ENCODE measurements at places on chromosomes 2 and 18.
A peak's percentile ranks its signal among the peaks of the same experiment; 100 is the strongest.

DNA sequence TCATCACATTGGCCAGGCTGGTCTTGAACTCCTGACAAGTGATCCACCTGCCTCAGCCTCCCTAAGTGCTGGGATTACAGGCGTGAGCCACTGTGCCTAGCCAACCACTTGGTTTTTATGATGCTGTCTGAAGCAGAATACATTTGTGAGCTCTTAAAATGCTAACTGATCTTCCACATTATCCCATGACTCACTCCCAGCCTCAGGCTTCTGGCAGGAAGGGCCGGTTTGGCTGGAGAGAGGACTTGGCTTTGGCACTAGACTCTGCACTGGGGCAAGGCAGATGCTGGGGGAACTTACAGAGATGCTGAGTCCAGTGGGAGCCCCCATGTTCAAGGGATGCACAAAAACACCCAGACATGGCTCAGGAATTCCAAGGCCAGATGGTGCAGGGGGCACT, 40.5 kb upstream of the SH3BP4 start:
- no peak for DNase-seq

DNA sequence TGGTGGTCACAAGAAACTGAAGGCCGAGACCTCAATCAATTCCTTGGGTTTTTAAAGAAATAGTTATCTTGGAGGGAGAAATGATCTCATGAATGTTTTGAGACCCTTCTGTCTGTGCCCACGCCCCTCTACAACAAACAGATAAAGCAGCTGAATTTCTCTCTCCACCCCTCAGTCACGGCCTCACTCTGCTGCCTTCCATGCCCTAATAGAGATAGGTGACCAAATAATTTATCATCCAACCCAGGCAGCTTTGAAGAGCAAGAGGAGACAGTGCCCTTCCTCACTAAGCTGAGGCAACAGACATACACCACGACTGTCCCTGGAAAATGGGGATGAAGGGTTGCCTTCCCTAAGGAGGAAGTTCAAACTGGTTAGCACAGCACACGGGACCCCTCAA, 71.2 kb downstream of the LBH start:
- DNase-seq: no peak

- DNase-seq: no peak
These were observed 19.4 kb downstream of the KCNIP3 start for GRCh38 chr2:95316466-95317122.

DNA sequence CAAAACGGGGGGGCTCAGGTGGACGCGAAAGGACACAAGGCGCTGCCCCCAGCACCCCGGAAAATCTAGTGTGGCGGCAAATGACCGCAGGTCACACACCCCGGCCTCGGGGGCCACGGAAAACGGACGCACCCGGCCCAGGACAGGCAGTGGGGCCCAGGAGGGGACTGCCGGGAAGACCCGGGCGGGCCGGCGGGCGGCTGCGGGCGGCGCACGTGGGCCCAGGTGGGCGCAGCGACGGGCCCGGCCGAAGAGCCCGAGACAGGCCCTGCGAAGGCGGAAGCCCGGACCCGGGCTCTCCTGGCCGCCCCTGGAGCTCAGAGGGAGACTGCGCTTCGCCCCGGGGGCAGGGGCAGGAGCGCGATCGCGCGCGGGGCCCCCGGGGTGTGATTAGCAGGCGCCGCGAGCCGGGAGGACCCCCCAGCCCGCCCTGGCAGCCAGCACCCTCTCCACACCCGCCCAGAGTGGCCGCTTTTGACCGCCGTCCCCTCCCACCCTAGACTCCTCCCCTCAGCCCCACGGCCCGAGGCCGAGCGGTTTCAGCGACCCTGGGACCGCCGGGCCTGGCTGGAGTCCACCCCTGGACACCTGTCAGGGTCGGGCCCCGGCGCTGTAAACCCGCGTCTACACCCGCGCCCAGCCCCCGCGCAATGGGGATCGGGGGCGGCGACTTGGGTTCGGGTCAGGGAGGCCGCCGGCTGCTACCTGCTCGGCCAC, 773 bp downstream of the MBP start:
- no peak for DNase-seq

GRCh38 chr2:15561574-15562344, 625 bp upstream of the NBAS start:
- DNase-seq: no peak

- peak; percentile 33 for DNase-seq
These were observed 27.5 kb upstream of the FAM237A start for GRCh38 chr2:206614811-206615210.

DNA sequence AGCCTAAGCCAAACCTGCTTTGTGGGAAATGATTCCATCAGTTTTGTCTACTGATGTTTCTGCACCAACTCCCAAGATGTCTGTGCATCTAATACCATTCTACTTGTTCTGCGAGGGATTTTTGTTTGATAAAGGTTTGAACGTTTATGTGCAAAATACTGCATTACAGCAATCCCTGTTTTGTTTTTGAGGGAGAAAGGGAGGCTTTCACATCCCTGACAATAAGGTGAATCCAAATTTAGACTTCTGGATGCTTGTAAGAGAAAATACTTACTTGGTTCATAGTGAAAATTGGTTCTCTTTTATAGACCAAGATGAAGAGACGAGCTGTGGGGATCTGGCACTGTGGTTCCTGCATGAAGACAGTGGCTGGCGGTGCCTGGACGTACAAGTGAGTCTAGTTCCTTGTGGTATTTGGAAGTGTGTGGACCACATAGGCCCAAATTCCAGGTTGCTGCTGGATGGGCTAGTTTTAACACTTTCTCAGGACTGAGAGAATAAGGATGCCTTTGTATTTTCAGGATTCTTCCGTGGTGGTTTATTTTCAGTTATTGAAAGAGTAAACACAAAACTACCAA, 1.1 kb downstream of the RPL37A start:
- DNase-seq: no peak

- DNase-seq: peak; percentile 21
These were observed 230.7 kb downstream of the ZNF516 start for GRCh38 chr18:76264198-76264875.

DNA sequence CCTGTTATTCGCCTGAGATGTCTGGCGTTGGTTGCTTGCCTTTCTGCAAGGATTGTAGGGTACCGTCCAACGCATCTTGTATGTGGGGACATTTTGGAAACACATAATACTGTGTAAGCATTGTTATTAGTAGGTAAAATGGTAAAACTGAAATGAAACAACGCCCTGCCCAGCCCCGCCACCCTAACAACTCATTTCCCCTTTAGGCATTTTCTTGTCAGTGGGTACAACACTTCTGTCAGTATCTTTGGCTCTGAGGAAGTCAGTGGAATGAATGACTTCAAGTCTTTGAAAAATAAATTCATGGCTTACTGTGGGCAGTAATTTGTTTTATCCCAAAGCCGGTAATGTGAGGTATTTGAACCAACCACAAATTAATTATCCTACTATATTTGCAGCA, 86.0 kb downstream of the FMNL2 start:
- no peak for DNase-seq

DNA sequence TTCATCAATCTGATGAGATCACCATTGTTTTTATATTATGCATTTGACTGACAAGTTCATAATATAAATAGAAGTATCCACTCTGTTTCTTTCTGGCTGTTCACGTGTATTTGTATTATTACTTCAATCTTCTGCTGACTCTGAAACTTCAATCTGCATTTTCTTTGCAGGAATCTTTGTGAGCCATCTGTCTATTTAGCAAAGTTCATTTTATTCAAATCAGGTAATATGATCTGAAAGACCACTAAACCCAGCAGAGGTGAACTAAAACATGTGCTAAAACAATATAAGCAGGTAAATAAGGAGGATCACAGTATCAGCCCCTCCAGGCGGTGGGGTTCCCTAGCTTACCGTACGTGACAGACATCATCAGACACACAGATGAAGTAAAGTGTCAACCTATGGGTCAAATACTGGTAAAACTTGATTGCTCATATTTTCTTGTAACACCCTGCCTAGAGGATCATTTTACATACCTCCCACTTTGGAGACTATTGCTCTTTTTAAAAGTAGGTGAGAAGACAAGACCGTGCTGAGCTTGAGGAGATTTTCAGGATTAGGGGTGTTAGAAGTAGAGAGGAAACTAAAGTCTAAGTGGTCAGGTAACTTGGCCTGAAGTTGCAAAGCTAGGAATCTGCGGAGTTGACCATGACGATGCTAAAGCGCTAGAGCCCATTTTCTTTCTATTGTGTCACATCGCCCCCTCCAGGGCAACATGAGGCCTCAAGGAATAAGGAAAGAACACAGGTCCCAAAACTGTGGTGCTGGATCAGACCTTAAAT, 9.0 kb downstream of the DTNB start:
- DNase-seq: no peak

DNA sequence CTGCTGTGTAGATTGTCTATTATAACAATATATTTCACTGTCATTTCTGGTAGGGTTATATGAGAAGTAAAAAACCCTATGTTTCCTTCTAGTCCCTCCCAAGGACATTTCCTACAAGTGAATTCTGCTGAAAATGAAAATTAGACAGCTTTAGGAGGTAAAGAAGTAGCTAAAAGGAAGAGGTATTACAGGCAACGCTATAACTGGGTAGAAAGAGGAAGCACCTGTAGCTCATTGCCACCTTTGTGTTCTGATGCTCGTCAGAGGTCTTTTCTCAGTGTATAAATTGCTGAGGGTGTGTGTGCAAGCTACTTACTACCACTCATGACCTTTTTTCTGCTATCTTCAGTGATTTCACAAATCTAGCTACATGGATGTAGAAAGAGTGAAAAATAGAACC, 1.4 kb downstream of the DNAJC10 start:
- no peak for DNase-seq

- no peak for DNase-seq
These were observed 199.4 kb downstream of the LRRTM1 start for GRCh38 chr2:80105015-80105640.

GRCh38 chr18:58438958-58439300, 190.0 kb downstream of the ALPK2 start:
- no peak for DNase-seq

DNA sequence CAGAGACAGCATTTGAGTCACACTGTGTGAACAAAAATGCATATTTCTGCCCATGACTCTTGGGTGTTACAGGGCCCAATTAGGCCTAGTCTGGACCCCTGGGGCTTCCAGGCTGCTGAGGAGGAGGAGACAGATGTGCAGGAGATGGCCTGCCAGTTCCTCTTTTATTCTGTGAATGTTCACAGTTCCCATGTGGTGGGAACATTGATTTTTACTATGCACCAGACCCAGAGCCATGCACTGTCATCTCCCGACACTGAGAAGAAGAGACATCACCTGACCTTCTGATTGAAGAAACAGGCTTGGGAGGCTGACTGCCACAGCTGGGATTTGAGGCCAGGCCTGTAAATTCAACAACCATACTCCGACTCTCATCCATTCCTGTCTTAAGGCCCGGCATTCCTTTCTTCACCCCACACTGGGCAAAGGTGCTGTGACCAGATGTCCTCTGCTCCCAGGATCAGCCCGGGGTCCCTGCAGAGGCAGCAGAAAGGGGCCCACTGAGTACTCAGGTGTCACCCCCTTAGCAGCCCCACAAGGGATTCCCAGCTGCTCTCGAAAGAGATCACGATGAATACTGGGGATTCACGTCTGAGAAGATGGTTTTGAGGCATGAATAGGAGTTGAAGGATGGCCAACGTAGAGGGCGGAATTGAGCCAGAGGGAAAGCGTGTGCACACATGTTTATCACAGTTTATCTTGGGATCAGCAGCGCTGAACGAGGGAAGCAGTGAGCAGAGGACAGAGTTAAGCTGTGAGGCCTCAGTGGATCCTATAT, 3.6 kb upstream of the TFCP2L1 start:
- no peak for DNase-seq

DNA sequence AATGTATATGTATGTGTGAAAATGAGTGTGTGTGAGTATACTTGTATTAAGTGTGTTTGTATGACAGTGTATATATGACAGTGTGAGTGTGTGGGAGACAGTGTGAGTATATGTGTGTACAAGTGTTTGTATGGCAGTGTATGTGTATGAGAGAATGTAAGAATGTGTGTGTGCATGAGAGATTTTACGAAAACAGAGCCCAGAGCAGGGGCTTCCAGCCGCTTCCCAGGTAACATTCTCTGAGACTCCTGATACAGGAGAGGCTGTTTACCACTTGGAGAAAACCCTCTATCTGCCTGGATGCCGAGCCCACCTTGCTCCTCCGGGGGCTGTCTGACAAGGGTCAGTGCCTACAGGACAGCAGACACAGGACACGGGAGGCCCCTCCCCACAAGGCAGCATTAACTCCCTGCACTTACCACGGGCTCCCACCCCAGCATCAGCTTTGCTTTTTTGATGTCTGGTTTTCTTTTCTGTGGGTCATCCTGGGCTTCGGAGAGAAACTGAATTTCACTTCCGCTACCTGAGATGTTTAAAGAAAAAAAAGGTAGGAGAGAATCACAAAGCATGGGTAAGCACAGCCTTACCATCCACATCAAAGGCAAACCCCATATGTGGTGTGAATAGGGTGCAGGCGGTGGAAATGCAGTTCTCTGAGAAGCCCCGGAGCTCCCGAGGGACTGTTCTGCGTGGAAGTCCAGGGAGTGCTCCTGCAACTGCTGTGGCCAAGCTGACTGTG, 97.6 kb downstream of the UXS1 start:
- no peak for DNase-seq

DNA sequence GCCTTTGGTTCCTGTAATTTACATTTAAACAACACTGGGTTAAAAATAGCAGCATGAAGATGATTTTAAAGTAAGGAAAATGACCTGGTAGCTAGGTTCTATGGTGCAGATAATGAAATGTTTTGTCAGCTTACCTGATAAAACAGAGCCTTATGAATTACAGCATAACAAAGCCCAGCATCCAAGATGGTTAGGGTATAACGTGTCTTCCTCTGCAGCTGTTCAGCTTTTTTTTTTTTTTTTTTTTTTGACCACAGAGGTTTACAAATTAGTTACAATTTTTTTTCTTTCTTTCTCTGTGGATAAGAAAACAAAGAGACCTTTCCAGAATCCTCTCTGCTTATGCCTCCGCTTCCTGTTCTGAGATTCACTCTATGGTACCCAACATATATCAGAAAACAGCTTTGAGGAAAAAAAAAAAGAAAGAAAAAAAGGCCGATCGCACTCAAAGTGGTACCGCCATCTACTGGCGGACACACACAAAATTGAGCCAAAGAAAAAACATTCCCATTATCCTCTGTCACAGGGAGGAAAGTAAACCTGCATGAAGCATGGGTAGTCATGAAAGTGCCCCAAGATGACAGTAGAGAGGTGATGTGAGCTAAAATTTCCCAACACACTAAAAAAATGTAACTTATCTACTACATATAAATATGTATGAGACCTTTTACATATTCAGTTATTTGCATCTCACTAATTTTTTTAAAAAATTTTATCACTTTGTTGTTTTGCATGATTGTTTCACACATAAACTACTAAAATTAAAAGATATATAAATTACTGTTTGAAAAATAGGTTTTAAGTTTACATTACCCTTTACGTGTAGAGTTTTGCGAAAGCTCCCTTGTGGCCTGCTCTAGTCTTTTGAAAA, at the start of gene SCN3A:
Gene SCN3A (minus strand): TSS at position 362 of the 871 bp plus-strand sequence. CDS start 27,656 bp downstream, outside the sequence.
- DNase-seq: no peak

GRCh38 chr2:111236025-111236424, 115.3 kb downstream of the BCL2L11 start:
- peak; percentile 36 for DNase-seq
